Retina (tissue), 1 donor: ENCODE measurements at places on chromosomes 12 and 14.
A peak's percentile ranks its signal among the peaks of the same experiment; 100 is the strongest.

DNA sequence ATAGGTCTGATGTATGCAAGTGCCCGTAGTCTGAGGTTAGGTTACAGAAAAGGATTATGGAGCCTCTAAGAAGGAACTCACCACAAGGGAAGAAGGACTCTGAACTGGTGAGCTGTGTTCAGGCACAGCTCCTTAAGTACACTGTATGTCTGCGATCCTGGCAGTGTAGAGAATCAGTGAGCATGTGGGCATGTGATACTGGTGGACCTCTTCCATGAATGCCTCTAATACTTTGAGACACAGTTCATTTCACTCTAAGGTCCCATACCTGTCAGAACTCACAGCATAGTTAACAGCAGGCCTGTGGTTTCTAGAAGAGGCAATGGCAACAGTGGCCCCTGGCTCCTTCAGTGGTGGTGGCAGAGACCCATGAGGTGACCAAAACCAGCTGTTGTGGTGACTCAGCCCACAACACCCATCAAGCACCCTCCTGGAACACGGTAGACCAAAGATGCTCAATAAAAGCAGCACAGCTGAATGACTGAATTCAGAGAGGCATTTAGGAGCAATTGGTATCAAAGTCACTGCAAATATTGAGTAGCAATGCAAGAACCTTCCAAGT lies 6.9 kb upstream of the OR6J1 start:
- no peak for DNase-seq

GRCh38 chr12:100987552-100988521 lies 193.3 kb downstream of the ANO4 start:
- DNase-seq, result peak; percentile 22

DNA sequence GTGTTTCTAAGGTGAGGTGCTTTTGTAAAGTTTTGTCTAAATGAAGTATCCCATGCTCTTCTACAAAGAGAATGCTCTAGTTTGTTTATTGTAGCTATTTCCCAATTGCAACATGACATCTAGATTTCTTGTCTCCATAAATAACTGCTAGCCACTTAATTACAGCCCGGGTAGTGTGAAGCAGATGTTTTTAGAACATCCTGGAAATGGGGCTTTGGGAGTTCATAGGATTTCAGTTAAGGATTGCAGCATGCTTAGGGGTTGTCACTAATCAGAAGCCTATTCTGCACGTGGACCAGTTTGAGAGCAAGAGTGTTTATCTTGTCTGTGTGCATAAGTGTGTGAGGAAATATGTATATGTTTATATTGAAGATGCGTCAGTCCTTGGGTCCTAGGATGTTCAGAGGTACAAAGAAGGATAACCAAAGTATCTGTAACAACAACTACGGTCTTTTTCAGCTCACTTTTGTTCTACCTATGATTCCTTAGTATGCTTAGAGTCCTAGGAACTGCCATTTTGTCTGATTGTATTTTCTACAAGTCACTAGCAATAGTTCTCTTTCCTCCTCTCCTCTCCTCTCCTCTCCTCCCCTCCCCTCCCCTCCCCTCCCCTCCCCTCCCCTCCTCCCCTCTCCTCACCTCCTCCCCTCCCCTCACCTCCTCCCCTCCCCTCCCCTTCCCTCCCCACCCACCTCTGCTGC lies 135.3 kb downstream of the ACSS3 start:
- DNase-seq, result no peak

GRCh38 chr14:34387974-34388516 lies 74.0 kb downstream of the SPTSSA start:
- DNase-seq, result no peak

GRCh38 chr12:59491877-59492276 lies 104.0 kb upstream of the SLC16A7 start:
- no peak for DNase-seq

- DNase-seq, result peak; percentile 83
Observed at GRCh38 chr14:104708606-104709268, 15.3 kb upstream of the ADSS1 start.
